ENCODE measurements at places on chromosomes 13 and 19.

DNA sequence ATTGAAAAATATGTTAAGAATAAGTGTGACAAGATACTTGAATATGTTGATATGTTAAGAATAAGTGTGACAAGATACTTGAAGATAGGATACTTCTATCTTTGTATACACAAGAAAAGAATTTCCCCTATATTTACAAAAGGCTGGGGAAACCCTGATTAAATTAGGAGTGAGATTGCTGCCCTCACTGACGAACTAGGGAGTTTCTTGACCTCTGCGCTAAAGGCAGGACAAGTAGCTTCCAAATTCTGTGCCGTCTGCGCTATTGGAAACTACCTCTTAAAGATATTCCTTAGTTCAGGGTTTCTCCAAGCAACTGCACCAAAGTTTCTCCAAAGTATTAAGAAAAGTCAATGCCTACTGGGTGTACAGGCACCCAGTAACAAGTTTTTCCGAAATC is 730 bp downstream of the ZNF260 start:
- no peak for DNase-seq

GRCh38 chr19:32358321-32358720 is 12.9 kb downstream of the ZNF507 start:
- no peak for DNase-seq

GRCh38 chr19:16829822-16830289 is 658 bp downstream of the SIN3B start:
- DNase-seq = no peak

DNA sequence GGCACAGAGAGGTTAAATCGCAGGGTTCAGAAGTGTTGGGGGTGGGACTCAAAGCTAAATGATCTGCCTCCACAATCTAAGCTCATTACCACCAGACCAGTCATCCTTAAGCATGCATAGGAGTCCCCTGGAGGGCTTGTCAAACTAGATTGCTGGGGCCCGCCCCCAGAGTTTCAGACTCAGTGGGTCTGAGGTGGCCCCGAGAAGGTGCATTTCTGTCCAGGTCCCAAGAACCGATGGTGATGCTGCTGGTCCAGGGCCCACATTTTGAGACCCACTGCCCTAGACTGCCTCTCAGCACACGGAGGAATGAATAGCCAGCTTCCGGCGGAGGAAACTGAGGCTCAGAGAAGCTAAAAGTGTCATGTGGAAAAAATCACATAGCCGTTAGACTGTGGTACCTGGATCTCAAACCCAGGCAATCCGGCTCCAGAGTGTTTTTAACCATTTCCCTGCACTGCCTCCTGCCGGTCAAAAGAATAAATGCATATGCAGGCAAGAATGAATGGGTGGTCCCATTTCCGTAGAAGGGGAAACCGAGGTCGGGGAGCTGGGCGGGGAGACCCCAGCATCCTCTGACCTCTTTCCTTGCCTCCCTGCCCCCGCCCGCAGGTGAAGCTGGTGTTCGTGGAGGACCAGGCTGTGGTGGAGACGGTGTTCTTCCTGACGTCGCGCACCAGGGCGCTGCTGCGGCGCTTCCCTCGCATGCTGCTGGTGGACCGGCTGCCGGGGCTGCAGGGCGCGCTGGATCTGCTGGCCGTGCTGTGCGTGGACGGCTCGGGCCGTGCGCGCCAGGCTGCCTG is 23.8 kb downstream of the ZSWIM9 start:
- DNase-seq = no peak

DNA sequence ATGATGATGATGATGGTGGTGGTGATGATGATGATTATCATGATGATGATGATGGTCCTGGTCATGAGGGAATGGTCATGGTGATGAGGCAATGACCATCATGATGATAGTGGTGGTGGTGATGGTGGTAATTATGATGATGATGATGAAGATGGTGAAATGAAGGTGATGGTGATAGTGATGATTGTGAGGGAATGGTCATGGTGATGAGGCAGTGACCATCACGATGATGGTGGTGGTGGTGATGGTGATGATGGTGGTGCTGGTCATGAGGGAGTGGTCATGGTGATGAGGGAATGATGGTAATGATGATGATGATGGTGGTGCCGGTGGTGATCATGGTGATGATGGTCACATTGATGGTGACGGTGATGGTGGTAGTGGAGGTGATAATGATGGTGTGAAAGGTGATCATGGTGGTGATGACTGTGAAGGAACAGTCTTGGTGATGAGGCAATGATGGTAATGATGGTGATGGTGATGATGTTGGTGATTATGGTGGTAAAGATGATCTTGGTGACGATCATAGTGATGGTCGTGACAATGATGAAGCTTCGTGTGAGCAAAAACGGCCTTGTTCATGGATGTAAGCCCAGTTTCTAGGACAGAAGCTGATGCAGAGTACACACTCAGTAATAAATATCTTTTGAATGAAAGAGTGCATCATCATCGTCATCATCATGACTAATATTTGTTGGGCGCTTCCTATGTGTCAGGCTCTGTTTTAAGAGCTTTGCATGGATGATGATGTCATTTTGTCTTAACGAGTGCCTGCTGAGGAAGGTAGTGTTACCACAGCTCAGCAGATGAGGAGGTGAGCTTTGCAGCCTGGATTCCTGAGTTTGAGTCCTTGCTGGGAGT is 17.3 kb downstream of the SBK2 start:
- DNase-seq = no peak

- DNase-seq = no peak
These were observed 88.0 kb downstream of the TBC1D4 start for GRCh38 chr13:75393839-75394520.

DNA sequence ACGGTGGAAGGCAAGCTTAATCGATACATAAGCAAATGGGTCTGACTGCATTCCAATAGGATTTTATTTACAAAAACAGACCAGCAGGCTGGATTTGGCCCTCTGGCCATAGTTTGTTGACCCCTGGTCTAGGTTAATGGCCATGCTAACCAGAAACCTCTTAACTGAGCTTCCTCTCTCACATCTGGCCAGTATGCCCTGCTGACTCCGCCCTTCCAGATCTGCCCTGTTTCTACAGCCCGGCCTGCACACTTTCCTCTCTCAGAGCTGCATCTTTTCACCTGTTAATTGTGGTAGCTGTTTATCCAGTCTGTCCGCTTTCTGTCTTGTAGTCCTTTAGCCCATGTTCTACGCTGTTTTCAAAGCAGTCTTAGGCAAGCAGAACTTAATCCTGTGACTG is 25.6 kb downstream of the EDNRB start:
- no peak for DNase-seq

DNA sequence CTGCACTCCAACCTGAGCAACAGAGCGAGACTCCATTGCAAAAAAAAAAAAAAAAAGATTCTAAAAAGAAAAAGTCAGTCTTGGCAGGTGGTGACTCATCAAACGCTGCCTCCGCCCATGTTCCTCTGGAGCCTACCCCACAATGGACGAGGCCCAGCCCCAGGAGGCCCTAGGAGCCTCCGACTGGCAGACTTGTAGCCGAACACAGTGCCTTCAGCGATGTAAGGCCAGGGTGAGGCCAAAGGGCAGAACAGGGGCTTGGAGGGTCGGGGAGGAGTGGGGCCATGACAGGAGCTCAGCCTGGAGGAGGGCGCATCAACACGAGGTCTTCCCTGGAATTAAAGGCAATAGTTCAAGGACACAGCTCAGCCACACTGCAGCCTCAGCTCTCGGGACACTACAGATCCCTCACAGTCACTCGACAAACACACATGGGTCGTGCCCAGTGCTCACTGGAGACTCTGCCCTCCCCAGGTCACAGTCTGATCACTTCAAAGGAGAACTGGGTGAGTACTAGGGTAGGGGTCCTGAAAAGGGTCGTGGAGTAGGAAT is 5.1 kb downstream of the USE1 start:
- no peak for DNase-seq

DNA sequence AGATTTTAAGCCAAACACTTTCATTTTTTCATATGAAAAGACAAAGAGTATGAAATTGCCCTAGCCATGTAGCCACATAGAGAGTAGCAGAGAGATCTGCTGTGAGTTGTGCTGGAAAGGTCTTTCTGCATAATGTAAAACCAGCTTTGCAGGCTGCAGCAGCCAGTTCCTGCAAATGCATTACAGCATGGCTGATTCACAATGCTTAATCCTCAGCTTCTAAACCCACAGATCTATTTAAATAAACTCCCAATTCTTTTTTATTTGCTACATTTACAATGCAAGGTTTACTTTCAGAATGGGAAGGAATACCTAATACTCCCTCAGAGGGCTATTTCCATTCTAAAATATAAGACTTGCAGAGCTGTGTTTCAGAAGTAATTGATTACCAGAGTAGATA is 185.6 kb upstream of the STARD13 start:
- DNase-seq = no peak

GRCh38 chr19:39607021-39607420 is 4.7 kb downstream of the LGALS13 start:
- DNase-seq = no peak

GRCh38 chr13:26529441-26529840 is 28.0 kb upstream of the WASF3 start:
- no peak for DNase-seq

- DNase-seq = no peak
These were observed 111.3 kb upstream of the UQCRFS1 start for GRCh38 chr19:29324291-29324680.

DNA sequence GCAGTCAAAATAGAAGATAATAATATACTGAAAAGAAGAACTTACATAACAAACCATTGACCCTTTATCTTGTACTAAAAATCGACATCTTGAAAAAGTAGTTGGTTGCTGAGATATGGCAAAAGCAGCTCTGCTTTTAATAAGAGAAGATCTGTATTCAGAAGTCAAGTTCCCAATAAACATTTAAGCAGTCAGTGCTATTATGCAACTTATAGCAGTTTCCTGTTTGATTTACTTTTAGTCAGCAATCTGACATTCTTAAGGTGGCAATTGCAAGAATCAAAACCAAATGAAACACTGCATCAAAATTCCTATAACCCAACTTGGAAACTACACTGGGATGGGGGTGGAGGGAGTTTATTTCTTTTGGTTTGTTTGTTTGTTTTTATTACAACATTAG is 165.5 kb downstream of the TBC1D4 start:
- DNase-seq = no peak

DNA sequence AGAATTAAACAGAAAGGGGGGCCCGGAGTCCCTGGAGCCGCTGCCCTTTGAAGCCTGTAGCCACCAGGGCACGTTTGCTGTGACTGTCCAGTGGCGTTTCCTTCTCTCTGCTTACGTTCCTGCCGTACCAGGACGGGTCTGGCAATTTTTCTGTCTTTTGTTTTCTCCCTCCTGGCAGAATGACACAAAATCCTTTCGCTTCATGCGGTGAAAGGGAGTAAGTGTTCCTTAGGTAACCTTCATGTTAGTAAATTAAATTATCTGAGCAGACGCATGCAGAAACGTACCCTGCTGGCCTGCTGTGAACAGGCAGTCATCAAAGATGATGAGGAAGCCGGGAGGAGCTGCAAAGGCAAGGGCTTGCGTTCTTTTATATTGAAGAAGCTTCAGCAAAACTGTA is 299.3 kb upstream of the ARGLU1 start:
- DNase-seq = no peak

- no peak for DNase-seq
These were observed 15.1 kb downstream of the CYP4F11 start for GRCh38 chr19:15919243-15919642.

- DNase-seq = no peak
These were observed 9.3 kb downstream of the POLR2E start for GRCh38 chr19:1085676-1086442.

- DNase-seq = no peak
These were observed 131.7 kb downstream of the UGGT2 start for GRCh38 chr13:95921485-95921884.

- no peak for DNase-seq
These were observed 650.5 kb upstream of the SLC10A2 start for GRCh38 chr13:103716718-103717117.

- no peak for DNase-seq
These were observed 72.4 kb downstream of the TSHZ3 start for GRCh38 chr19:31276831-31277230.

GRCh38 chr19:8148410-8149260 is 757 bp downstream of the FBN3 start:
- DNase-seq = no peak

GRCh38 chr13:37270226-37271001 is 164.9 kb upstream of the CSNK1A1L start:
- DNase-seq = no peak

DNA sequence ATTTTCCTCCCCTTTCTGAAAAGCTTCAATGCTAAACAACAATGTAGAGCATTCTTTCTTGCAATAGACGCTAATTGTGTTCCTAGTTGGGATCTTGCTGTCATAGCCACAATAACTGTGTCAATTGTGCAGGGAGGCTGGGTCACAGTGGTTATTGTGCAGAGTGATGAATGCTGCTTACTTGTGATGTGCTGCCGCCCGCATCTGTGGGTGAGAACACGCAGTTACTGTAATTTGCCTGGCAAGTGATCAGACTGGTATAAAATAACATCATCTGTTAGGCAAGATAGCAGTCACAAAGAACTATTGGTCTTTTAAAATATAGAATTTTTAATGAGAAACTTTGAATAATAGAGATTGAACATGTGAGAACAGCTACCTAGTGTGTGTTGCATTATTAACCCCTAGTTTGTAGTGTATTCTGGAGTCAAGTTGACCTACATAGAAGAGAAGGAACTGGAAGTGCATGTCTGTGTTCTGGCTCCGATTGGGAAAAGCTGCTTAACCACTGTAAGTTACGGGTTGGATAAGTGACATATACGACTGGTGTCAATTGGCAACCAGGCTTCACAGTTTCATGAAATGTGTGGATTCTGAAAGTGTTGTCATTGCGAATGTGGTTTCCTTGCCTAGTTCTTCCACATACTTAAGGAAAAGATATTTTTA is 43.6 kb downstream of the SLAIN1 start:
- DNase-seq = no peak

- DNase-seq = no peak
These were observed 6.1 kb downstream of the WDFY2 start for GRCh38 chr13:51590231-51590970.

DNA sequence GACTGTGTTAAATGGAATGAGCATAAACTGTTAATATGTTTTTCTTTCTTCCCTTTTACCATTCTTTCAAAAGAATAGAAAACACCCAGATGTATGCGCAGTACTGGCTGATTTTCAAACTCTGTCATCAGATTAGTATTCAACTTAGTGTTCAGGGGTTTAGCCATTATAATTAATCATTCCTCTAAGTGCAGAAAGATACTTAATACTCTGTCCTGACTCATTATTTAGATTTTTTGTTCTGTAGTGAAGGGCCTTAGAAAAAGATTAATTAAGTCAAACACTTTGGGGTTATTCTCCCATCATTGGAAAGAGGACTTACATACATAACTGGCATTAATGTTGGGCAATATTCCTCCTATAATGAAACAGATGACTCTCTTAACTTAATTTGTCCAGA is 1316.7 kb upstream of the SLC10A2 start:
- DNase-seq = no peak

DNA sequence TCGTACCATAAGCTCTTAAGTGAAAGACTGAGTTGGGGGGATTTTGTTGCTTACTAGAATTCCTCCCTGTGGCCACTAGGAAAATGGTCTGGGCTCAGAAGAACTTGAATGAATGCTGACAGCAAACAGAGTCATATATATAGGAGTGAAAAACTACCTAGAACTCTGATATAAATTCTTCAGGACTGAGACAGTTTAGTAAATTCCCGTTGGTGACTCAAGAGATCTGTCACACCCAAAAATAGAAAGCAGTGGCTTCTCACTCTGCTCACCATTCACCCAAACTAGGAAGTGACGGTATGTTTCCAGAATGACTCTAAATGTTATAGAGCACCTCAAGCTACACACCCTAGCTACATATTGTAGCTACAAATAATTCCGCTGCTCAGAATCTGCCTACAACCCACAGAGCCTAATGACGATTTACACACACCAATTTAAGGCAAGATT is 116.2 kb downstream of the TBC1D4 start:
- DNase-seq = no peak

All from stimulated activated CD4-positive, alpha-beta T cell treated with anti-CD3 and anti-CD28 coated beads, TNF-alpha, amount 100 ng/mL, for 24 hours (primary cell).